Activated T-helper 1 cell treated with anti-CD3 and anti-CD28 coated beads, Interleukin-2, amount 50 U/mL, for 16 hours (primary cell): ENCODE measurements at places on chromosomes 4 and X.

- peak; percentile 8 for DNase-seq
Measured at GRCh38 chr4:47531241-47531953, 46.3 kb downstream of the ATP10D start.

DNA sequence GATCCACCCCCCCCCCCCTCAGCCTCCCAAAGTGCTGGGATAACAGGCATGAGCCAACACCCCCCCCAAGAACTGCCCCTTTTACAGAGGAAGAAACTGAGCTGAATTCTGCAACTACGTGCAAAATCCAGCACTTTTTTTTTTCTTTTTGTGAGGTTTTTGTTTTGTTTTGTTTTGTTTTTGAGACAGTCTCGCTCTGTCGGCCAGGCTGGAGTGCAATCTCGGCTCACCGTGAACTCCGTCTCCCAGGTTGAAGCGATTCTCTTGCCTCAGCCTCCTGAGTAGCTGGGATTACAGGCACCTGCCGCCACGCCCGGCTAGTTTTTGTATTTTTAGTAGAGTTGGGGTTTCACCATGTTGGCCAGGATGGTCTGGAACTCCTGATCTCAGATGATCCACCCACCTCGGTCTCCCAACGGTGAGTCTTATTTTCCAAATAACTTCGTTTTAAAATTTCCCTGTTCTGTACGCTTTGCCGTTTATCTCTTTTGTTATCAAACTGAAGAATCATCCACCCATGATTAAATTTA, 4.9 kb downstream of the CRLF2 start:
- no peak for DNase-seq

DNA sequence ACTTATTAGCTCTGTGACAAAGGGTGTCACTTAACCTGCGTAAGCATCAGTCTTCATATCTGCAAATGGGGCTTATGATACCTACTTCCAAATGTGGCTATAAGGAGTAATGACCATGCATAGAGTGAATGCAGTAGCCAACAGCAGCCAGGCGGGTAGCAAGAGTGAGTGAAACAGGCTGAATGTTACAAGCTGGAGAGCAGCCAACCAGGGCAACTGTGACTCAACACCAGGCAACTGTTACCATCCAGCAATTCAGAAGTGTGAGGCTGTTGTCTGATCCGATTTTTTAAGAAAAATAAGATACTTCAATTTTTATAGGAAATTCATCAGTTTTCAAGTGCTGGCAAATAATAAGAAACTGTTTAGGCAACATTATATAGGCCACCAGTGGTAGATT, 270.2 kb upstream of the TAPT1 start:
- no peak for DNase-seq

DNA sequence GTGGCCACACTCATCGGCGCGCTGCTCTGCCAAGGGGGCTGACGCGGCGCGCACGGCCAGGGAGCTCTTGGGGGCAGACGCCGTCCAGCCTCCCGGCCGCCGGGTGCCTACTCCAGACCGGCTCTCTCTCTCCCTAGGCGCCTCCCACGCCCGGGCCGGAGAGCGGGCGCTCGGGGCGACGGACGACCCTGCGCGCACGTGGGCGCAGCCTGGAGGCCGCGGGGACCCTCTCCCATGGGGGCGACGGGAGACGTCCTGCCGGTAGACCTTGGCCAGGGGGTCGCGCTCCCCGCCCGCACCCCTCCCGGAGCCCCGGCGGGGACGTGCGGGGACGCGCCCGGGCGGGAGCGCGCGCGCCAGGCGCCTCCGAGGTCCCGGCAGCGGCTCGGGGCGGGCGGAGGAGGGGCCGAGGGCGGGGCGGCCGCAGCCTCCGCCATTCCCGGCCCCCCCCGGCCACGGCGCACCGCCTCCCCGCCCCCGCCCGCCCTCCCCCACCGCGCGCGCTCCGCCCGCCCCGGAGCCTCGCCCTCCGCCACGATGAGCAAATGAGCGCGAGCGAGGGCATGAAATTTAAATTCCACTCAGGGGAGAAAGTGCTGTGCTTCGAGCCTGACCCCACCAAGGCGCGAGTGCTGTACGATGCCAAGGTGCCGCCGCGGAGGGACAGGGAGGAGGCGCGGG, at the start of gene MSL3:
MSL3 (plus strand) TSS at position 519 of the 681 bp plus-strand sequence; CDS start at position 546, 27 bp downstream.
- DNase-seq = peak; percentile 9

GRCh38 chr4:122118243-122118642, 33.9 kb upstream of the BLTP1 start:
- DNase-seq = no peak

DNA sequence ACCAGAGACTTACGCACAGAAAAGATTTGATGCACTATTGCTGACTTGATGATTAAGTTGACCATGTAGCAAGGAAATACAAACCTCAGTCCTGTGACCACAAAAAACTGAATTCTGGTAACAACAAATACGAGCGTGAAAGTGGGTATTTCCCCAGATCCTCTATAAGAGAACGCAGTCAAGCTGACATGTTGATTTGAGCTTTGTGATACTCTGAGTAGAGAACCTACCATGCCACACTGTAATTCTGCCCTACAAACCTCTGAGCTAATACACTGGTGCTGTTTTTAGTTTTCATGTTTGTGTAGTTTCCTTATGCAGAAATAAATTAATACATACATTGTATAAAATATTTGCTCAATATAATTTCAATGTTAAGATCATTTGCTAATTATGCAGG, 565.6 kb upstream of the EPHA5 start:
- no peak for DNase-seq

DNA sequence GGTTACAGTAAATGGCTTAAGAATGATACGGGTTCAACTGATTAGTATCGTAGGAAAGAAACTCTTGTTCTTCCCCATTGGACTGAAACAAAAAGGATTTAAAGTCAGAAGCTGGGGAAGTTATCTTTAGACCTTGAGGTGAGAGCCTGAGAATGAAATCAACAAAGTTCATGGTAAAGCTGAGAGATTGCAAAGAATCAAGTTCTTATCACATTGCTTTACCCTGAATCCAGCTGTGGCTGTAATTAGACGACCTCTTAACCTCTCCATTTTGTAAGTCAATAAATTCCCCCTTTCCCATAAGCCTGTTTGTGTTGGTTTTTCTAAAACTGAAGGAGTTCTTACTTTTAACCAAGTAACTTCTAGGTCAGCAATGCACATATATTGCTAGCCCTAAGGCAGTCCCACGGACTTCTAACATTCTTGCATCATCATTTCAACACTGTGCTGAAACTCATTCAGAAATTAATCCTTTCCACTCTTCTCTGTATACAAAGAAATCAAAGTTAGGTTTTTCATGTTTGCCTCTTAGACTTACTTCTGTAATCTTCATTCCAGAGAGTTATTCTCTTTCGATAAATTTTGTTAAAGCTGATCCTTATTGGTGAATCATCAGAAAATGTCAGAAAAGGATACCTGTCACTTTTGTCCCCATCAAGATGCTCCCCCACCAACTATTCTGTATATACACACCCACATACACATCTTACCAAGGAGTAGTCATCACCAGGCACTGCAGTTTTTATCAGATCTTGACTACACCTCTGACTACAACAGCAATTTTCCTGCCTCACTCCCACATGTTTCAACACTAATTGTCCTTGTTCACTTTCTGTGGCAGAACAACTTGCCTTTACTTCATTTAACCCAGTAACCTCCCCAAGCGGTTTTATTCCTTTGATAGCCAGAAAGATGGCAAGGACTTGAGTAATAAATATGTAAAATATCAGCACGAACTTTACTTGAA, 77.9 kb upstream of the STK26 start:
- DNase-seq = no peak

DNA sequence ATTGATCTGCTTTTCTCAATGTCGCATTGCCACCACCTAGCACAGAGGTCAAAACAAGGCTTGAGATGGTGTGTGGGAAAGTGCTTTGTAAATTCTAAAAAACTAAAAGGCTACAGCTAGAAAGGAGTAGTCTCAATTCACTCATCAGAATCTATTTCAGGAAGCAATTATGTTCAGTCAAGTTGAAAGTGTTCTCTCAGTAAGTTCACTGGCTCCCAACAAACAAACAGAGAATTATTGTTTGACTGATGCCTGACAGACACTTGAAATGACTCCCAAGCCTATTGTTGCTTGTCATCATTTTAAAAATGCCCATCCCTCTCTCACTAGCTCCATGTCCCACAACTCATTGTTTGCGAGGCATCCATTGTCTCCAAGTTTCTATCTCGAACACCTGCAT, 419.6 kb upstream of the CPEB2 start:
- DNase-seq = no peak

DNA sequence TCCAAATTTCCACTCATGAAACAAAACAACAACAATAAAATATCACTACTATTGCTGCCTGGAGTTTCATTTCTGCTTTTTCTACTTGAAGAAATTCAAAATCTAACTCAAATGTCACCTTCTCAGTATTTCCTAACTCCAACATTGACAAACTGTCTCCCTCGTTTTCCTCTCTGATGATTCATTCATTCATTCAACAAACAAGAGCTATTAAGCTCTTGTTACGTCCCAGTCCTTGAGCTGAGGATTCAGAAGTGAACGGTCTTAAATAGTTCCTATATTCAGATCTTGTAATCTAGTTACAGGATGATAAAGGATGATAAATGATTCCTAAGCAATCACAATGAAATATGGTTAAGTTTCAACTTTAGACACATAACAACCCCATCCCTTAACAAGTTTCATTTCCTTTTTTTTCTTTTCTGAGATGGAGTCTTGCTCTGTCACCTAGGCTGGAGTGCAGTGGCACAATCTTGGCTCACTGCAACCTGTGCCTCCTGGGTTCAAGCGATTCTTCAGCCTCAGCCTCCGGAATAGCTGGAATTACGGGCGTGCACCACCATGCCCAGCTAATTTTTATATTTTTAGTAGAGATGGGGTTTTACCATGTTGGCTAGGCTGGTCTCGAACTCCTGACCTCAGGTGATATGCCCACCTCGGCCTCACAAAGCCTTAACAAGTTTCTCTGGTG, 1.7 kb downstream of the SLC9B2 start:
- DNase-seq = no peak

DNA sequence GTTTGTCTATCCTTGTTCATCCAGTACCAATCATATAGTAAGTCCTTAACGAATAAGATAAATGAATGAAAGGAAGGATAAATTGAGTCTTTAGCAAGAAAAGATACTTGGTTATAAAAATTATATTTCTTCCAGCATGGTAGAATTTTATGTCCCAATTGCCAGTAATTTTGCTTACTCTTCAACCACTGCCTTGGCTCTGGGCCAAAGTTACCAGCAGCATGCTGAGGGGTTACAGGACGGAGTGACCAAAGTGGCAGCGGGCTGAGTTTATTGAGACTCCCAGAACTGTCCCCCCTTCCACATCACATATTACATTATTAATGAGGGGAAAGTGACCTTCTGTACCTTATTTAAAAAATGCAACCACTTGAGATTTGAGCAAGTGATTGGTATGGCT, 121.7 kb downstream of the RASGEF1B start:
- DNase-seq = no peak

DNA sequence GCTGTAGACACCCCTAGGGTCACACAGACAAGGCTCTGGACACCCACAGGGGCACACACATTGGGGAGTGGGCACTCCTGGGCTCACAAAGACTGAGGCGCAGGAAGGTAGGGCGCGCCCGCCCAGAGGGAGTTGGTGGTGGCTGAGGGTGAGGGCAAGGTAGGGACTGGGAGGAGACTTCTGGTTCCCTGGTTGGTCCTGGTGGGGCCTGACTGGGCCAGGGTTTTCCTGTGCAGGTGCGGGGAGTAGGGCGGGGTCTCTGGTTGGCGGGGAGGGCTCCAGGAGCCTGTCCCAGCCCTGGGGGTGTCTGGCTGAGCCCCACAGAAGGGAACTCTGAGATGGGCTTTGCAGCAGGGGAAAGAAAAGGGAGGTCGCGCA, 6.7 kb upstream of the WAS start:
- no peak for DNase-seq

- no peak for DNase-seq
Measured at GRCh38 chr4:15366721-15367120, 61.1 kb upstream of the C1QTNF7 start.

DNA sequence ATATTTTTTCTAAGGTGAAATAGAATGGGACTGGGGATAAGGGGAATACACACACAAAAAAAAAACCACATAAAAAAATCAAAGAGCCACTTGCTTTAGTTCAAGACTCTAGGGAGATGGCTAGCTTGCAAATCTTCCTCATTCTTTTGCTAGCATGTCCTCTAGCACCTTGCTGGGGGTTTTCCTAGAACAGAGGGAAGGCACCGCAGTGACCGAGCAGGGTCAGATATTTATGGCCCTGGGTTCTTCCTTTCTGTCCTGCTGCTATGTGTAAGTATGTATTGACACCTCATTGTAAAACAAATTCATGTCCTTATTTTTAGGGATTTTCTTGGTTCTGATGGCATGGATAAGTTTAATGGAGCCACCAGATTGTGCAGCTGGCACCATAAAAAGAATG, 81.2 kb downstream of the SHISA3 start:
- DNase-seq = no peak

DNA sequence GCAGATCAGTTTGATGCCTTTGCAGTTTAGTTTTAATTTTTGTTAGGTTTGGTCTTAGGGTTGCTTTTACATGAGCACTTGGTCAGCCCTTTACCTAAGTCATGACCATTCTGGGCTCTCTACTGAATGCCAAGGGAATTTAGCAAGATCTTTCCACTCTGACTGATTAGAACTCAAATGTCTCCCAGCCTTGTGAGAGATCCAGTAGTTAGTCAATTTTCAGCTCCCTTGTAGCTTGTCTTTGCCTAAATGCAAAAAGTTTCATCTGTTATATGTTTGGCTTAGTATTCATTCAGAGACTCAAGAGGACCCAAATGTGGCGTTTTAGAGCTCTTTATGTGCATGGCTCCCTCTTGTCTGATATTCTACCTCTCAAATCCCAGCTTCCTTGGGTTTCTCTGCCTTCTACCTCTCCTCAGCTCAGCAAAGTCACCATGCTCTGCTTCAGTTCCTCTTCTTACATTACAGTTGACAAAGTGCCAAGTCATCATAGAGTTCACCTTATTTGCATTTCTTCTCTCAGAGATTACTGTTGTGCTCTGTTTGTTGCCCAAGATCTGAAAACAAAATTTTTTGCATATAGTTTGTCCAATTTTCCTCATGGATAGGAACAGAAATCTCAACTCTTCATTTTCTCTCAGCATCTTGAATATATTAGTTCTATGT, 17.5 kb upstream of the JAKMIP1 start:
- no peak for DNase-seq

DNA sequence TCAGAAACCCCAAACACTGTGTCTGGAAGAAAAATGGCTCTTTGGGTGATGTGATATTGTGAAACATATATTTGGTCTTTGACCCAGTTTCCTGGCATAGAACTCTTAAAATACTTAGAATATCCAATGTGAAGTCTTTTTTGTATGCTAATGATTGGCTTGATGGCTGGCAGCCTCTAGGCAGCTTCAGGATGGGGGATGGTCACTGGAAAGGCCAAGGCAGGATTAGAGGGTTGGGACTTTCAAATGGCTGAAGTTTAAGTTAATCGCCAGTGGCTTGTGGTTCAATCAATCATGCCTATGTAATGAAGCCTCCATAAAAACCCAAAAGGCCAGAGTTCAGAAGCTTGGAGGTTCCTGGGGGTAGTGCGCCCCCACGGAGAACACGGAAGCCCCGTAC, 33.5 kb upstream of the ESX1 start:
- DNase-seq = no peak

GRCh38 chr4:3675251-3676115, 90.7 kb upstream of the ADRA2C start:
- DNase-seq = no peak

- no peak for DNase-seq
Measured at GRCh38 chr4:140078366-140078765, 75.6 kb downstream of the MAML3 start.

GRCh38 chr4:31104043-31104442, 383.9 kb downstream of the PCDH7 start:
- DNase-seq = no peak
